ENCODE measurements at places on chromosomes 11 and 22.

DNA sequence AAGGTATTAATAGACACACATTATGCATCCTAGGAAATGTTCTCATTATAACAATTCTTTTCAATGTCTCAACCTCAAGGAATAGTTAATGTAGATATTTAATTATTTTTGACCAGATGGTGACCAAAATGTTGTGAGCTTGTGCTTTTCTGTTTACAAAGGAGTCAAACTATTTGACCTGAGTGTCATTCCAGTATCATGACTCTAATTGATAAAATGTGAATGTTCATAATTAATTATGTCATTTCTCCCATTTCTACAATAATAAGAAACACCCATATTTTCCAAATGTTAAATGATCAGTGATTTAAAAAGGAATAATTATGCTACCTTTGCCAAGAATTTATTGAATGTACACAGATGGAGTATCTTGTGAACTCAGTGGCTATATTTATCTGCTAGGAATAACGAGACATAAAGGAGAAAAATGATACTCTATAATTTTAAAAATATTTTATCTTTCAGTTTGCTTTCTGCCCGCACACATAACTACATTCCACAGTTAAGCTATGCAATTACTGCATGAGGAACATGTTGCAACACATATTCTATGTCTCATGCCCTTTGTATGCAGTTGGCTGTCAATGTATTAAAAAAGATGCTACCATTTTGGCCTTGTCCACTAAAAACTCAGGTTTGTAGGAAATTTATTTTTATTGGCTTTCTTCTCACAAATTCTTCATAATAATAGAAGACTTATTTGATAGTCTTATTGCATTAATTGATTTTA, 376.7 kb upstream of the CCDC179 start:
- no peak for DNase-seq

- no peak for DNase-seq
Measured at GRCh38 chr11:94934362-94934761, 39.0 kb downstream of the CWC15 start.

DNA sequence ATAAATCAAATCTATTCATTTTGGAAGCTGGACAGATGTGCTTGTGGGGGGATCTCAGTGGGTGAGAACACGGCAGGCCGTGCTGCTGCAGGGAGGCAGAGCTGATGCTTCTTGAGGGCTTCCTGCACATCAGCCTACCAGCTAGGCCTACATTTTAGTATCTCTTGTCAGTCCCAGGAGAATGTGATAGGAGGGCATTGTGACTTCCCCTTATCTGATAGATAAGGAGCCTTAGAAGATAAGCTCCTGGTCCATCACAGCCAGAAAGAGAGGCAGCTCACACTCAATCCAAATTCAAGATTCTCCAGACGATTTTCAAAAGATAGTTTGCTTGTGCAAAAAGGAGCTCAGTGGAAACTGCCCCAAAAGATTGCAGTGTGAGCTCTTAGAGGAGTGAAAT, 89.0 kb downstream of the SHANK2 start:
- DNase-seq, result no peak

DNA sequence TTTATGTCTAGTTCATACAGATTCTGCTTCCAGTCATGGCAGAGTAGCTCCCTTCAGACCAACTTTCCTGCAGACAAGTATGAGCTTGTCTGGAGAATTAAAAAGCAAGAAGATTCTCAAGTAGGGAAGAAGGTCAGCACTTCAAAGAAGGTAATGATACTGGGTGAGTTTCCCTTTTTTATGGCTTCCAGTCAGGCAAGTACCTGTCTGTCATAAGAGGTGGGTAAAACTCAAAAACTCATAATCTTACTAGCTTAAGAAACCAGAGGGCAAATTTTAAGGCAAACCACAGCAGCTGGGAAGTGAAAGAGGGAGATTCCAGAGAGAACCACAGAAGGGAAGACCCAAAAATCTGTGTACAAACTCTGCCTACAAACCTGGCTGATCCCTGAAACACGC, 54.2 kb downstream of the DENND5A start:
- no peak for DNase-seq

- DNase-seq, result no peak
Measured at GRCh38 chr11:133064152-133064877, 468.0 kb downstream of the OPCML start.

- DNase-seq, result no peak
Measured at GRCh38 chr11:65398362-65398910, 12.0 kb downstream of the FRMD8 start.

- no peak for DNase-seq
Measured at GRCh38 chr11:3865388-3866193, 10.1 kb downstream of the STIM1 start.

GRCh38 chr11:115437902-115438575, 66.2 kb downstream of the CADM1 start:
- no peak for DNase-seq
